Neural progenitor cell (in vitro differentiated cells): ENCODE measurements at places on chromosomes 2 and 18. TPM values are rescaled to one million over a fixed set of nuclear protein-coding genes. Genes with fewer than 3 reads are reported as not detected.

DNA sequence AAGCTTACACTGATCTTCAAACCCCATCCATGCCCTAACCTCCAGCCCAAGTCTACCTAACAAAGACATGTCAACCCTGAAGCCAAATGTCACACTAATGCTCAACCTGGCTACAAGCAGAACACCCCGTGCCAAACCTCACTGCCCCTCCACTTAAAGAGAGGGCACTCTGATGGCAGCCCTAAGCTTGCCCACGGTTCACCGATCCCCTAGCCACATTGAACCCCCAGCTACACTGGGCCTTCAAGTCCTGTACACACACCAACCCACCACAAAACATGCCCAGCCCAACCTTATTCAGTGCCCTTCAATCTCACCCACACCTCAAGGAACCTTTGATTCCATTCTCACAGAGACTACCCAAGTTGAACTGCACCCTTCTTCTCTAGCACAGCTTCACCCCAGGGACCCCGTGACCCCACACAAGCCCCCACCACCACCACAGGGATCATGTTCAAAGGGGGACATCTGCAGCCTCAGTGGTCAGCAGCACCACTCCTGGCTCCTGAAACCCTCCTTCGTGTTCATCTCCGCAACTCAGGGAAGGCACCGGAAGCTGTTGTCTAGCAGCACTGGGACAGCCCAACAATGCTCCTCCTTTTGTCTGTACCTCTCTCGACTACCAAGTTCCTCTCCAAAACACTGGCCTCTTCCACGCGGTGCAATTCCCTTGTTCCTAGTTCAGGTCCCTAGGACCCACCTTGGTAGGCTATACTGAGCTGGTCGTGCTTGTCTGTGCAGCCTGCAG is 218.8 kb downstream of the CYP26B1 start:
- H3K27me3 ChIP-seq: no peaks in the 10 kb centered on the region
- no peak for DNase-seq
- H3K27ac ChIP-seq: no peak overlapping the region
- no peaks in the 10 kb centered on the region for H3K4me1 ChIP-seq

GRCh38 chr2:241051578-241052487 is 50.3 kb downstream of the MTERF4 start:
- DNase-seq: no peak
- H3K4me1 ChIP-seq: no peaks in the 10 kb centered on the region
- no peak overlapping the region for H3K4me3 ChIP-seq
- peaks cover 24% of the 10 kb centered on the region for H3K27me3 ChIP-seq

DNA sequence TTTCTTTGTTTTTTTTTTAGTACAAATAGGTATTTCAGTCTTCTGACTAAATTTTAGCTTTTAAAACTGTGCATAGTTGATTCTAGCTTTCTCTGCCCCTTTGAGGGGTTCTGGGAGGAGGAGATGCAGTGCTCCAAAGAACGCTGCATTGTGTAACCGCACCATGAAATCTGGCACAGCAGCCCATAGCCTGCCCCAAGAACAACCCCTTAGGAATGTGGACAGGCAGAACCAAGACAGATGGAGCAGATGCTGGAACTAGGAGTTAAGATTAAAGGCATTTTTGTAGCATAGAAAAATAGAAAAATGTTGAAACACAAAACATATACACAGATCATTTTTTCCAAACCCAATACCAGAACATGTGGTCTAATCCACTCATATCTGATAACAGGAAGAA is 187.5 kb downstream of the SCG2 start:
- H3K36me3 ChIP-seq: no peaks in the 10 kb centered on the region
- H3K4me3 ChIP-seq: no peak overlapping the region
- H3K4me1 ChIP-seq: no peaks in the 10 kb centered on the region

GRCh38 chr2:101291973-101292372 is 16.5 kb downstream of the RNF149 start:
- no peaks in the 10 kb centered on the region for H3K36me3 ChIP-seq
- no peak for DNase-seq
- no peaks in the 10 kb centered on the region for H3K27me3 ChIP-seq

DNA sequence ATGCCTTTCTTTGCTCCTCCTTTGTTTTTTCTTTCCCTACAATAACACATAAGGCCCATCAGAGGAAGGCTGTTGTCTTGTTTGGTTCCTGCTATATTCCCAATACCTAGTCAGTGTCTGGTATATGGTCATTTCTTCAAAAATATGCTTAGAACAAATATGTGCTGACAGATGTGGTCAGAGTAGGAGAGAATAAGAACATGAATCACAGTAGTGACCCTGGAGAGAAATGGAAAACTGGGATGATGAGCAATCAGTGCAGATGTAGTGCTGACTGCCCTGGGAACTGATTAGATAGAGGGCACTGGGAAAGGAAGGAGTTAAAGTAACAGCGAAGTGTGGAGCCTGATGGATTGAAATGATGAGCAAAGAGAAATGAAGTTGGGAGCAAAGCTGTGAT is 189.4 kb upstream of the LHCGR start:
- H3K27ac ChIP-seq: no peak overlapping the region
- no peak for DNase-seq
- H3K4me3 ChIP-seq: no peak overlapping the region

GRCh38 chr2:172211512-172211911 is 108.8 kb upstream of the DLX2 start:
- H3K4me1 ChIP-seq: peaks cover 37% of the 10 kb centered on the region
- DNase-seq: no peak

GRCh38 chr2:196990092-196990491 is 63.6 kb upstream of the PGAP1 start:
- peaks cover 60% of the 10 kb centered on the region for H3K4me1 ChIP-seq
- no peak for DNase-seq
- no peaks in the 10 kb centered on the region for H3K27me3 ChIP-seq
- no peak overlapping the region for H3K4me3 ChIP-seq
- H3K36me3 ChIP-seq: no peaks in the 10 kb centered on the region

DNA sequence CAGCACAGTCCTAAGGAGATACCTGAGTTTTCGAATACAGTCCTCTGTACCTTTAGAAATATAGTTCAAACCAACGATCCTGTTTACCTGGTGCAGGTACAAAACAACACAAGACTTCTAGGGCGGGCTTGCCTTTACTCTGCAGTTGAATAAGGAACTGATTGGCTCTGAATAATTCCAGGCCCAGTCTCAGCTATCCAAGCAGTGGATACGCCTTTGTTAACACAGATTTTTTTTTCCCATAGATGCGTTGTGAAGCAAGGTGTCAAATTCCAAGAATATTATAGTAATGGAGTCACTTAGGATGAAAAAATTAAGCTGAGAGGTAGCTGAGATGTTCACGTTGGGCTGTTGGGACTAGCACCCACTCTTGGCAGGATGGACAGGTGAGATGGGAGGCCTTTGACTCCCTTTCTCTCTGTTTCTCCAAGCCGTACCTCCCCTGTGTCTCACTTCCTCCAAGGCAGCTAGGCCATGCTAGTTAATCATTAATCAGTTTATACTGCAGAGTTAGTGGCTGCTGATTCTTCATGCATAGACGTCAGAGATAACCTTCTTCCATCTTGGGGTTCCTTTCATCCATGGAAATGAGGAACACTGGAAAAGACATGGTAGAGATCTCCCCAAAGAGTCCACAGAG is 380.8 kb upstream of the ACVR2A start:
- no peaks in the 10 kb centered on the region for H3K27me3 ChIP-seq
- no peak overlapping the region for H3K27ac ChIP-seq

DNA sequence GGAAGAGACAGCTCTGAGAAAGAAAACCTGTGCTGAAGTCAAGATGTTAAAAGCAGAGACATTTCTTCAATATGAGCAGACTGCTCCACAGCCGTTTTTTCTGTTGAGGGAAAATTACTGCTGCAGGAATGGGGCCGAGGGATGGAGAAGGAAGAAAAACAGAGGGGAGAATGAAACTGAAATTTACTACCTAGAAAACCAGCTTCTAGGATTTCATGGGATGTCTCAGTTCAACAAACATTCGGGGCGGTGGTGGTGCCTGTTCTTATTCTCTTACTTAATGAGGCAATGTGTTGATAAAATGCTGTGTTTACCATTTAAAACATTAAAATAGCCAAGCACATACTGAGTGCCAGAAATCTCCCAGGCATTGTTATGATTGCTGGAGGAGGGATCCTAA is 557.1 kb upstream of the MEX3C start:
- H3K27ac ChIP-seq: no peak overlapping the region
- no peak overlapping the region for H3K4me3 ChIP-seq
- no peaks in the 10 kb centered on the region for H3K27me3 ChIP-seq

- H3K4me3 ChIP-seq: no peak overlapping the region
- no peaks in the 10 kb centered on the region for H3K27me3 ChIP-seq
- peak; percentile 26 for DNase-seq
- H3K4me1 ChIP-seq: no peaks in the 10 kb centered on the region
These were observed 142.9 kb upstream of the NXPH2 start for GRCh38 chr2:138922973-138923563.

DNA sequence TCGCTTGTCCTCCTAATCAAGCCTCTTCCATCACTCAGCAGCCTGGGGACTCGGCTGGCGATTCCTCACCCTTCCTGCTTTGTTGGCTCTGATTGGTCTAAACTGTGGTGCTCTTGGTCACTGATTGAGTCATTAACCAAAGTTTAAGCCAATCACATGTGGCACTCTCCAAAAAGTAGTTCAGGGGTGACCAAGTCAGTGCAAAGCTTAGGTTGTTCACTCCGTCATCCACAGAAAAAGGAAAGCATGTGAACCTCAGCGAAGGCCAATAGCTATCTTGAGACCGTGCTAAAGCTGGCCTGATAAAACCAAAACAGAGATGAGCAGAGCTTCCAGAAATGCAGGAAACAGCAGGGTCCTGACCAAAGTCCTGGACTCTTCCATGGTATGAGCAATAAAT is 4.9 kb downstream of the ALPK2 start:
- H3K4me3 ChIP-seq: no peak overlapping the region
- H3K27me3 ChIP-seq: no peaks in the 10 kb centered on the region
- H3K36me3 ChIP-seq: no peaks in the 10 kb centered on the region
- H3K4me1 ChIP-seq: peaks cover 22% of the 10 kb centered on the region
- DNase-seq: no peak

- no peak overlapping the region for H3K27ac ChIP-seq
- H3K27me3 ChIP-seq: no peaks in the 10 kb centered on the region
- peaks cover 26% of the 10 kb centered on the region for H3K4me1 ChIP-seq
- DNase-seq: peak; percentile 8
- H3K36me3 ChIP-seq: no peaks in the 10 kb centered on the region
- H3K4me3 ChIP-seq: no peak overlapping the region
These were observed 3.7 kb downstream of the ALS2 start for GRCh38 chr2:201777043-201777442.

- peak; percentile 6 for DNase-seq
- no peaks in the 10 kb centered on the region for H3K4me1 ChIP-seq
- H3K27me3 ChIP-seq: no peaks in the 10 kb centered on the region
- H3K36me3 ChIP-seq: peaks cover 5% of the 10 kb centered on the region
These were observed 269.3 kb upstream of the EPC2 start for GRCh38 chr2:148375214-148375613.

GRCh38 chr2:128401680-128402079 is 83.0 kb upstream of the HS6ST1 start:
- no peak for DNase-seq
- peaks cover 6% of the 10 kb centered on the region for H3K4me1 ChIP-seq
- no peaks in the 10 kb centered on the region for H3K27me3 ChIP-seq
- no peak overlapping the region for H3K4me3 ChIP-seq
- H3K36me3 ChIP-seq: no peaks in the 10 kb centered on the region

GRCh38 chr2:18046558-18047212 is 168.2 kb downstream of the KCNS3 start:
- DNase-seq: no peak
- H3K27ac ChIP-seq: no peak overlapping the region
- no peaks in the 10 kb centered on the region for H3K4me1 ChIP-seq

DNA sequence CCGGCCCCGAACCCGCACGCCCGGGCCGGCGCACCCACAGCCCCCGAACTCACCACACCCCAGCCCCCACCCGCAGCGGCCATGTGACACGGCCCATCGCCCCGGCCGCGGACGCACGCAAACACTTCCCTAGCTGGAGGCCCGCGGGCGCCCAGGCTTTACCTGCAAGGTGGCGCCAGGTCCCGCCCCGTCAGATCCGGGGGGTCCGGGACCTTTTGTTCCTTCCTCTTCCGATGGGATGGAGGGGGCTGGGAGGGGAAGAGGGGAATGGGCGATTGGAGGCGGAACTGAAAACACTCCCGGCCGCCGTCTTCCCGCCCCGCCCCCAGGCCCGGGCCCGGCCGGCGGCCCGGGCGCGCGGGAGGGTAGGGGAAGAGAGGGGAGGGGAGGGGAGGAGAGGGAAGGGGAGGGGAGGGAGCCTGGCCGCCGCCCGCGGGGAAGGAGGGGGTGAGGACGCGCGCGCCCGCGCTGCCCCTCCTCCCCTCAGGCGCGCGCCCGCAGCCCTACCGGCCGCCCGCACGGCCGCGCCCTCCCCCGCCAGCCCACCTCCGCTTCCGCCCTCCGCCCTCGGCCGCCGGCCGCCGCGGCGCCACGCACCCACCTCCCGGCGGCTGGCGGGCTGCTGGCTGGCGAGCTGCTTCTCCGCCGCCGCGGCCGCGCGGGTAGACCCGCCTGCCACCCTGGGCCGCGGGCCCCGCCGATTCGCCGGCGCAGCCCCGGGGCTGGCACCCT is at the start of gene SMAD2:
TSS of gene SMAD2 (minus strand) at position 461 of the 732 bp plus-strand sequence. CDS start 33,903 bp downstream, outside the sequence.
- H3K4me3 ChIP-seq: peak within 1 kb of the TSS; percentile 99
- peak; percentile 93 for DNase-seq
- no peaks in the 10 kb centered on the region for H3K27me3 ChIP-seq
- H3K4me1 ChIP-seq: peaks cover 70% of the 10 kb centered on the region
- H3K36me3 ChIP-seq: no peaks in the 10 kb centered on the region
- peak within 1 kb of the TSS; percentile 99 for H3K27ac ChIP-seq

Gene DYSF
- 0.39 and 1.1 TPM in 2 replicates for total RNA-seq

Gene ANKRD53
- 0.06 TPM in 1 of 2 replicates, not detected in the other for total RNA-seq

Gene TTC32
- total RNA-seq: 21.3 and 27.9 TPM in 2 replicates
